ENCODE measurements at places on chromosomes 2 and 18. TPM values are rescaled to one million over a fixed set of nuclear protein-coding genes. Genes with fewer than 3 reads are reported as not detected.

GRCh38 chr2:166173263-166173662 is 45.4 kb upstream of the SCN1A start:
- H3K36me3 ChIP-seq: no peaks in the 10 kb centered on the region
- H3K4me3 ChIP-seq: no peak overlapping the region
- no peak for DNase-seq
- no peaks in the 10 kb centered on the region for H3K4me1 ChIP-seq
- H3K27ac ChIP-seq: no peak overlapping the region

DNA sequence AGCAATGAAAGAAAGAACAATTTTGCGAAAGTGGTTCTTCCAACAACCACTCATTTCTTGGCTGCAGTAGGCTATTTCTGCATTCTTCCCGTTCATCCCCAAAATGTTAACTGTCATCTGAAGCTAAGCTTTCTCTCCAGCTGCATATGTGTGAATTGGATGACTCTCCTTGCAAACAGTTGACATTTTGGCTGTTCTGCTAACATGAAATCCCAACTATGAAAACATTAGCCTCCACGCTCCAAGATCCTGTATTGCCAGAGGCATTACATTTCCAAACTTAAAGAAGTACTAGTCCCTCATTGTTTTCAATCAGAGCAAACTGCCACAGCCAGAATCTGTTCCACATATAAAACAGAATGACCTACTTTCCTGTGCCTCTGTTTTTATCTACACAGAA is 88.5 kb downstream of the TGIF1 start:
- H3K27me3 ChIP-seq: no peaks in the 10 kb centered on the region
- H3K4me1 ChIP-seq: no peaks in the 10 kb centered on the region
- no peak overlapping the region for H3K27ac ChIP-seq
- H3K36me3 ChIP-seq: peaks cover 4% of the 10 kb centered on the region

DNA sequence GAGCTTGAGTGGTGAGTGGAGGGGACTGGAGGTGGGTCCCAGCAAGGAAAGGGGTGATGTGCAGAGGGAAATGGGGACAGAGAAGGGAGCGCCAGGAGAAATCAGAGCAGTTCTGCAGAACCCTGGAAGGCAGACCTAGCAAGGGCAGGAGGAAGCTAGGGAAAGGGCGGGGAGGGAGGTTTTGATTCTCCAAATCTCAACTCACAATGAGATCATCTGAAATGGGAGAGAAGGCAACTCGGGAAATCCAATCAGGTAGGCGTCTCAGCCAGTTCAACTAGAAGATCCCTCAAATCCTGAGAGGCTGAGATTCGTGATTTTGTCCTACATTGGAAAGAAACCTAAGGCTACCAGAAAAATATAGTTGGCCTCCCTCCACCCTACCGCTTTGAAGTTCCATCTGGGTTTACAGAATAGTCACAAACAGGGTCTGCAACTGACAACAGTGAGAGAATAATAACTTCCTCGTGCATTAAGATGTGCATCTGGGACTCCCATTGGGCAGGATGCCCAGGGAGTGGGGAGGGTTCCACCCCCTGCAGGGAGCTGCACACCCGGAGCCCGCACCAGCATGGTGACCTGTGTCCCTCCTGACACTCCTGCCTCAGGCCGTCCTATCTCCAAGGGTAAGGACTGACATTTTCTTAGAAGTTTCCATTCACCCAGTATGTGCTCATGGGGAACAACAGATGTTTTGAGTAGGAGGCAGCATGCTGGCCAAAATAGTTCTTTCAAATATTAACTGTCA is 113.3 kb upstream of the ODC1 start:
- no peak overlapping the region for H3K4me3 ChIP-seq
- peaks cover 12% of the 10 kb centered on the region for H3K36me3 ChIP-seq
- DNase-seq: no peak
- H3K4me1 ChIP-seq: no peaks in the 10 kb centered on the region
- no peaks in the 10 kb centered on the region for H3K27me3 ChIP-seq

DNA sequence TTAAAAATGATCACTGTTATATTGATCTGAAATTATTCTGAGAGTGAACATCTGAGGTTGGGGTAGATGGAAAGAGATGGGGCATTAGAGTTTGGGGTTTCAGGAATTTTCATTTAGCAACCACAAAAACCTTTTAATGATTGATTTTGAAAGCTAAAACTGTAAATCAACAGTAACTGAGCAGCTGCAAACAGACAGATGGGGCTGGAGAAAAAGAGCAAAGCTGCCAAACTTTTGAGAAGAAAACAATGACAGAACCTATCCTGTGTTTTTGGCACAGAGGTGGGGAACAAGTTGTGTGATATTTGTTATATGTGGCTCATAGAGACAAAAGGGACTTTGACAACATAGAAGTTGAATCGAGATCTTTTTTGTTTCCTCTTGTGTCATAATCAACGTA is 415.8 kb upstream of the DSEL start:
- no peaks in the 10 kb centered on the region for H3K4me1 ChIP-seq
- no peaks in the 10 kb centered on the region for H3K36me3 ChIP-seq
- H3K4me3 ChIP-seq: no peak overlapping the region

DNA sequence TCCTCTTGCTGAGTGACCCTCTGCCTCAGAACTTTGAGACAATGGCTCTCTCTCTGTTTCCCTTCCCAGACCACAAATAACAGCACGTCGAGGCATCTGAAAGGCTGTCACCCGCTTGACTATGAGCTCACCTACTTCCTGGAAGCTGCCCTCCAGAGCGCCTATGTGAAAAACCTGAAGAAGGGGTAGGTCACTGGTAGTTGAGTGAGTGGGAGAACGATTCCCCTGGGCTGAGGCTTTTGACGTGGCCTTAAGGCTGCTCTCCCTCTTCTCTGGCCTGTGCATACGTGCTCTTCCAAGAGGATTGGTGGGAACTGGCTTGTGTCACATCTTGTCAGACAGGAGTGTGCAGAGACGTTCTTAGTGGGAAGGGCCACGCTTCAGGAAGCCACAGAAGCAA is 63.1 kb upstream of the MCFD2 start:
- H3K4me3 ChIP-seq: no peak overlapping the region
- H3K27me3 ChIP-seq: no peaks in the 10 kb centered on the region
- H3K27ac ChIP-seq: no peak overlapping the region
- no peaks in the 10 kb centered on the region for H3K4me1 ChIP-seq
- H3K36me3 ChIP-seq: peaks cover 9% of the 10 kb centered on the region
- no peak for DNase-seq

DNA sequence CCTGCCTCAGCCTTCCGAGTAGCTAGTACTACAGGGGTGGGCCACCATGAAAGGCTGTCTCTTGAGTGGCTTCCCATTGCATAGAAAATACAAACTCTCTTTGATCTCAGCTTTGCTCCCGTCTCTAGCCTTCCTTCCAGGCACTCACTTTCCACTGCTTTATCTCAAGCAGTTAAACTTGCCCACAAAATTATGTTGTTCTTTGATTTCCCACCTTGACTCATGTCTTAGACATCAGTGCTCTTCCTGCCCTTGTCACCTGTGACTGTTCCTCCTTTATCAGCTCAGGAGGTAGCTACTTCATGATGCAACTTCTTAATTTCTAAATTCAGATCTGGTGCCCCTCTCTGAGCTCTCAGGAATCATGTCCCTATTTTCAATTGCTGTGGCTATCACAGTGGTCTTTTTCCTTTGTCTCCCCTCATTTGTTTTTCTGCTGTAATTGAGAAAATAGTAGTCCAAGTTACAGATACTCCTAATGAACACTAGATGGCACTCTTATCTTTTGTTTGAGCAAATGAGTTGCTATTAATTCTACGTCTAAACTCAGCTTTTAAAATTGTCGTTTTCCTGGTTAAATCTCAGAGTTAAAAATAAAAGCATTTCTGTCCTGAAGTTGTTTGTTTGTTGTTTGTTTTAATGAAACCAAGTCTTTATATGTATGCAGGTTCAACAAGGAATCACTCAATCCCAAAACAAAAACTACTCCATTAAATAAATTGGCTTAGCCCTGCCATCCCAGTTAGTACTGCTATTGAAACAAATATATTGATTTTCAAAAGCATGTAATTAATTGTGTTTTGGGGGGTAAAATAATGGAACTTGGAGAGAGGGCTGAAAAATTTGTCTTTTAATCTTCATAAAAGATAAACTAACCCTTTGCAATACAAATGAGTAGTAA is 46.9 kb upstream of the GREB1L start:
- no peaks in the 10 kb centered on the region for H3K36me3 ChIP-seq
- H3K4me1 ChIP-seq: no peaks in the 10 kb centered on the region
- DNase-seq: no peak
- no peaks in the 10 kb centered on the region for H3K27me3 ChIP-seq
- no peak overlapping the region for H3K4me3 ChIP-seq

DNA sequence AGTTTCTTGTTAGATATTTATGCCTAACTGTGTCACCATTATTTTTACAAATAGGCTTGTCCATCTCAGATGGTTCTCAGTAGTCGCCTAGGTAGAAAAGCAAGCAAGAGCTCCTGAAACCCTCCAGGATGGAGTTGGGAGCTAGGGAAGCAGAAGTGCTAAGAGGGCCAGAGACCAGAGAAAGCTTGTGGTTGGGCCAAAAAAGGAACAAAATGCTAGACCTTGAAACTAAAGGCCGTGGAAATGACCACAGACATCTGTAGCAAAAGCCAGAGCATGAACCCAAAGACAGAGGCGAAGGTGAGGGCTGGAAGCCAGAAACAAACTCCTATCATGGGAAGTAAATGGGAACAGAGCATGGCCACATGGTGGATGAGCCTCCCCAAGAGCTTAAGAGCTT is 29.9 kb upstream of the RMDN2 start:
- no peak overlapping the region for H3K27ac ChIP-seq
- no peaks in the 10 kb centered on the region for H3K36me3 ChIP-seq
- H3K4me3 ChIP-seq: no peak overlapping the region
- H3K4me1 ChIP-seq: no peaks in the 10 kb centered on the region
- no peaks in the 10 kb centered on the region for H3K27me3 ChIP-seq
- DNase-seq: no peak

DNA sequence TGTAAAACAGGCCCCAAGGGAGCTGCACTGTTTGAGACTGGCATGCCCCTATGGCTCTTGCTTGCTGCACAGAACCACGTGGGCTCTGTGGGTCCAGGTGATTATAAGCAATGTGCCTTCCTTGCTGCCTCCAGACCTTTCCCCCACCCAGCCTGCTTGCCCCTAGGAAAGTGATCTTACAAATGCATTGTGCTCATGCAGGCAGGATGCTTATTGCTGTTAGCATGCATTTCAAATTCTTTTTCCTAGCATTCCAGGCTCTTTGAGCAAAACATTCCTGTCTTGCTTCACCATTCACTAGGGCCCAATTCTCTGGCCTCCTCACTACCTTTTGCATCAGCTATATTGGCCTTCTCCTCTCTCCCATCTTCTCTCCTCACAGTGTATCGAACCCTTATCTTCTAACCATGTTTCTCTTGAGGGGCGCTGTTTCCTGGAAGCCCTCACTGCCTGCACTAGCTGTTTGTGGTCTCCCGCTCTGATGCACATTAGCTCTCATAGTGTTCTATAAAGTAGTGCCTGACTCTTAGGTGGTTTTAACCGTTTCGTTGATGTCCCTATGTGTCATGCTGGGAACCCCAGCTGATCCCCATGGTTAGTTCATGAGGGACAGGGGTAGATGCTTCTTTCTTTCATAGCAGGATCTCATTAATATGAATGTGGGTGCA is 152.9 kb upstream of the EPAS1 start:
- no peaks in the 10 kb centered on the region for H3K36me3 ChIP-seq
- no peaks in the 10 kb centered on the region for H3K27me3 ChIP-seq
- no peak overlapping the region for H3K27ac ChIP-seq

DNA sequence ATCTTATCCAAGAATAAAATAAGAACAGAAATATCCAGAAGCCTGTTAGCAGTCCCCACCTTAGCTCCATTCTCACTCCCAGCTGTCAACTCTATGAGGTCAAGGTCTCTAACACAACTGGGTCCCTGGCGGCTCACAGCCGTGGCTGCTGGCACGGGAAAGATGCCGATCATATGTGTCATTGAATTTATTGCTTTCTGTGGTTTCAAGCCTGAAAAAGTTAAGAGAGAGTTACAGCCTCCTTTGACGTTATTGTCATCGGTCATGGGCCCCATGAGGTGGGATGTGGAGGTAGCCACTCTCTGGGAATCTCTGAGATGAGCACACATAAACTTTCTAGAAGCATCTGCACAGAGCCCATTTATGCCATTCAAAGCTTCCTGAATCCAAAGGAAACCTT is 28.7 kb upstream of the CABLES1 start:
- H3K36me3 ChIP-seq: no peaks in the 10 kb centered on the region
- no peak overlapping the region for H3K4me3 ChIP-seq
- DNase-seq: no peak
- H3K27ac ChIP-seq: no peak overlapping the region
- H3K4me1 ChIP-seq: no peaks in the 10 kb centered on the region
- no peaks in the 10 kb centered on the region for H3K27me3 ChIP-seq

- no peaks in the 10 kb centered on the region for H3K27me3 ChIP-seq
- no peaks in the 10 kb centered on the region for H3K4me1 ChIP-seq
- no peak for DNase-seq
- no peak overlapping the region for H3K27ac ChIP-seq
- no peak overlapping the region for H3K4me3 ChIP-seq
Observed at GRCh38 chr2:134625311-134625710, 93.5 kb downstream of the TMEM163 start.

- no peaks in the 10 kb centered on the region for H3K4me1 ChIP-seq
- H3K27me3 ChIP-seq: no peaks in the 10 kb centered on the region
- H3K27ac ChIP-seq: no peak overlapping the region
- no peak overlapping the region for H3K4me3 ChIP-seq
- H3K36me3 ChIP-seq: no peaks in the 10 kb centered on the region
Observed at GRCh38 chr2:46252891-46253659, 44.1 kb upstream of the EPAS1 start.

GRCh38 chr2:11155381-11156035 is at the start of gene SLC66A3:
Gene SLC66A3 (plus strand): TSS chr2:11155467. CDS start chr2:11155547, 80 bp downstream.
- no peaks in the 10 kb centered on the region for H3K4me1 ChIP-seq
- H3K36me3 ChIP-seq: no peaks in the 10 kb centered on the region
- peak within 1 kb of the TSS; percentile 78 for H3K4me3 ChIP-seq
- no peak for DNase-seq
- no peaks in the 10 kb centered on the region for H3K27me3 ChIP-seq
- no peak within 1 kb of the TSS for H3K27ac ChIP-seq

GRCh38 chr2:39568561-39569006 is 97.1 kb upstream of the TMEM178A start:
- no peak for DNase-seq
- no peaks in the 10 kb centered on the region for H3K27me3 ChIP-seq
- no peak overlapping the region for H3K4me3 ChIP-seq
- peaks cover 6% of the 10 kb centered on the region for H3K36me3 ChIP-seq
- H3K4me1 ChIP-seq: no peaks in the 10 kb centered on the region

TCF23 gene
- not detected for total RNA-seq

SERPINB4 gene
- total RNA-seq: 4.3 TPM

CKAP2L gene
- 18.8 TPM for total RNA-seq

IL1R2 gene
- not detected for total RNA-seq

Data from H9 (cell line).